ENCODE measurements at places on chromosomes 4 and X.

GRCh38 chr4:26912069-26912468 lies 51.4 kb downstream of the STIM2 start:
- no peak for DNase-seq

- DNase-seq, result no peak
Observed at GRCh38 chrX:122771933-122772332, 412.1 kb upstream of the GRIA3 start.

DNA sequence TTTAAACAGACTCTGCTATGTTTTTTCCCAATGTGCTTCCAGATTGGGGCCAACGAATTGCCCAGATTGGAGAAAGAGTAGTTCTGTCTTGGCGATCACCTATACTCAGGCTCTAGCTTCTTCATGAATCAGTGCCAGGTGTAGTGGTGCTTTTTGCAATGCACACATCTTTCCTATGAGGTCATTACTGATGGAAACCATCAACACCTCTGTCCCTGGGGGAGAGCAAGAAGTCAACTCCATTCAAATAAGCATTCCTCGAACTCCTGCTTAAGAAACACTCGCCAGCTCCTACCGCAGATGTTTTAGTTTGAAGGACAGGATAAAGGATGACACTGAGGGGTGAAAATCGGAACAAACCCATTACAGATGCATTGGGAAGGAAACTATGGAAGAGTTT lies 156.5 kb upstream of the DKK2 start:
- DNase-seq, result no peak

DNA sequence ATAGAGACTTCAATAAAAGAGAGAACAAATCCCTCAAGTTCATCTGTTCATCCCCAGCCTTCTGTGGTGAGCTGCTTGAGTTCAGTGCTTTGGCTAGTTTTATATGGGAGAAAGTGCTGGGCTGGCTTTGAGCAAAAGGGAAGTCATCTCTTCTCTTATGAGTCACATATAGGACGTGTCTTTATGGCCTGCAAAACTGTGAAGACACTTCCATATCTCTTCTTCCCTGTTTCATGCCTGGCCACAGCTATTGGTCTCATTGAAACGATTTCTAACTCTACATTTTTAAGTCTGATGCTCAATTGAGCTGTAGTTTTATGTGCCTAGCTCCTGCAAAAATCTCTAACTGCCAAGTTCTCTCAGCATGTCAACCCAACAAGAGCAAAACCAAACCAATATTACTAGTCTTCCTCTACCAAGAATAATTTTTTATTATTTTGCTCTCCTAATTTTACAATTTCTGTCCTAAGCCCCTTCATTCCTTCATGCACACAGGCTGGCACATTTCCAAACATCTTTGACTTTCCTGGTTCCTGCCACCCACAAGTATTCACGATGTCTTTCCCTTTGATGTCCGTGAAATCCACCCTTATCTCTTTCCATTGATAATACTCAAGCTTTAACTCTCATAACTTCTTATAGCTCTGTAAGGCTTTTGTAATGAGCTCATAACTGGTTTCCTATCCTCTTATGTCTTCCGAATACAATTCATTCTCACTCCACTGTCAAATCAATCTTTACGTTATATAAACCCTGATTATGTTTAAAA lies 165.3 kb downstream of the BTC start:
- DNase-seq, result no peak

DNA sequence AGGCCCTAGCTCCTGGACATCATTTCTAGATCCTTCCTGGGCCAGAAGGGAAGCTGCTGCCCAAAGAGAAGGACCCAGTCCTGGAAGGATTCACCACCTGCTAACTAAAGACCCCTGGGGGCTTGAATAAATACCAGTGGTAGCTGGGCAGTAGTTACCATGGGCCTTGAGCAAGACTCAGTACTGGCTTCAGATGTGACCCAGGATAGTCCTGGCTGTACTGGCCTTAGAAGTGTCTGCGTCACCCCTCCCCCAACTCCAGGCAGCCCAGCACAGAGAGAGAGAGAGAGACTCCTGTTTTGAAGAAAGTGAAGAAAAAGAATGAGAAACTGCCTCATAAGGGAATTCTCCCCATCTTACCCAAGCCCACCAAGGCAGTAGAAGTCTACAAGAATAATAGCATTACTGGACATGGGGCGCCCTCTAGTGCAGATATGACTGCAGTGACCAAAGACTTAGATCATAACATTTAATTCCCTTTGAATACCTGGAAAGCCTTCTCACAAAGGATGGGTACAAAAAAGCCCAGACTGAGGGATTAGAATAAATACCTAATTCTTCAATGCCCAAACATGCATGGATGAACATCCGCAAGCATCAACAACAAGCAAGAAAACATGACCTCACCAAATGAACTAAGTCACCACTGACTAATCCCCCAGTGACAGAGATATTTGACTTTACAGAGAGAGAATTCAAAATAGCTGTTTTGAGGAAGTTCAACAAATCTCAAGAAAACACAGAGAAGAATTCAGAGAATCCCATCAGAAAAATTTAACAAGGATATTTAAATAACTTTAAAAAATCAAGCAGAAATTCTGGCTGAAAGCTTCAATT lies 171.8 kb downstream of the HNRNPD start:
- DNase-seq, result no peak

DNA sequence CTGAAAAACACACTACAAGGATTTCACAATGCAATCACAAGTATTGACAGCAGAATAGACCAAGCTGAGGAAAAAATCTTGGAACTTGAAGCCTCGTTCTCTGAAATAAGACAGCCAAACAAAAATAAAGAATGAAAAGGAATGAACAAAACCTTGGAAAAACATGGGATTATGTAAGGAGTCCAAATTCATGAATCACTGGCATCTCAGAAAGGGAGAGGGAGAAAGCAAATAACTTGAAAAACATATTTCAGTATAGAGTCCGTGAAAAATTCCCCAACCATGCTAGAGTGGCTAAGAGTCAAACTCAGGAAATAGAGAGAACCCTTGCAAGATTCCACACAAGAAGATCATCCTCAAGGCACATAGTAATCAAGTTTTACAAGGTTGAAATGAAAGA lies 178.5 kb upstream of the CTSO start:
- DNase-seq, result no peak

DNA sequence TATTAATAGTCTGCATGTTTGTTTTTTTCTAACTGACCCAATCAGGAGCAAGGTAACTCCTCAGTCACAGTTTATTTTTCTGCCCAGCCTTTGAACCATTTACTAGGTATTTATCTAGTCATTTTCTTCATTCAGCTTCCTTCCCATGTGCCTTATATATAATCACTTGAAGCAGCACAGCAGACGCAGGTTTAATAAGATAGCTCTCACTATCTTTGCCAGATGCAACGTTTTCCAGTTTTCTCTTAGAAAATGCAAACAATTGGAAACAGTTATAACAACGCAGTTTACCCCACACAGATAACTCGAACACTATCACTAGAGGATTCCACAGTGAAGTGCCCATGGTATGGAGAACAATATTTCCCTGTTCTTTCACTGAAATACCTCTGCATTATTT lies 56.4 kb upstream of the NFKB1 start:
- no peak for DNase-seq

GRCh38 chrX:86047936-86048280 lies 550 bp upstream of the CHM start:
- DNase-seq, result no peak

DNA sequence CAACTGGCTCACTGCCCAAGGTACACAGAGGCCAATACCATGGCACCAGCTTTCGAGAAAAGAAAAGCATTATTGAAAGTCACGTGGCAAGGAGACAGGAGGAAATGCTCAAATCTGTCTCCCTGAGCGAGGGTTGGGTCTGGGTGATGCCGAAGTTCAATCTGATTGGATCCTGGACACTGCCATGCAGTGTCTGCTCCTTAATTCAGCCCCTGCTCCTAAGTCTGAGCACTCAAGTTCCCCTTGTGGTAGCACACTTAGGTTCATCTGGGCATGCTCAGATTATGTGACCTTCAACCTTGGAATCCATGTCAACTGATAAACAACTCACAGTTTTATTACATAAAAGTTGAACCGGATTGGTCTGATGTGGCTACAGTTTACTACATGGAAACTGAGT lies 512.6 kb upstream of the GALNT7 start:
- no peak for DNase-seq

- DNase-seq, result no peak
Observed at GRCh38 chr4:8548731-8549351, 31.4 kb upstream of the GPR78 start.

- no peak for DNase-seq
Observed at GRCh38 chrX:2717312-2717711, 26.2 kb downstream of the CD99 start.

- DNase-seq, result no peak
Observed at GRCh38 chr4:4712800-4713528, 146.5 kb upstream of the MSX1 start.

GRCh38 chr4:73816814-73817213 lies 19.7 kb upstream of the CXCL6 start:
- no peak for DNase-seq

- no peak for DNase-seq
Observed at GRCh38 chr4:87388901-87389300, 2.1 kb downstream of the HSD17B11 start.

GRCh38 chrX:88244066-88244465 lies 503.0 kb upstream of the CPXCR1 start:
- DNase-seq, result no peak

GRCh38 chr4:53490161-53490956 lies 100.9 kb downstream of the LNX1 start:
- no peak for DNase-seq

- DNase-seq, result no peak
Observed at GRCh38 chr4:112889199-112889598, 160.3 kb upstream of the ANK2 start.

DNA sequence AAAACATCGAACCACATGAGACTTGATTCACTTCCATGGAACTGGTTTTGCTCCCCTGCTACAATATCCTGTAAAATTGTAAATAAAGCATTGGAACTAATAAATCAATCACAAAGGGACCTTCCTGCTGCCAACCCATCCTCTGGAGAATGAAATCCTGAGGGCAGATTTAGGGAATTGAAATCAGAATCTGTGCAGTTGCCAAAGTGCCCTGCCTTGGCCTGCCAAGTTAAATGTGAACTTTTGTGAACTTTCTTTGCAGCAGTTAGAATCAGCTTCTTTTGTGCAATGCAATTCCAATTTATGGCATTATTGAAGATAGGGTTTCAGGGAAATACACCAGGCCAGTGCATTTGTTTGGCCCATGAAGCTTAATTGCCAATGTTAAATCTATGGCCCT lies 263.1 kb downstream of the PTTG2 start:
- no peak for DNase-seq

DNA sequence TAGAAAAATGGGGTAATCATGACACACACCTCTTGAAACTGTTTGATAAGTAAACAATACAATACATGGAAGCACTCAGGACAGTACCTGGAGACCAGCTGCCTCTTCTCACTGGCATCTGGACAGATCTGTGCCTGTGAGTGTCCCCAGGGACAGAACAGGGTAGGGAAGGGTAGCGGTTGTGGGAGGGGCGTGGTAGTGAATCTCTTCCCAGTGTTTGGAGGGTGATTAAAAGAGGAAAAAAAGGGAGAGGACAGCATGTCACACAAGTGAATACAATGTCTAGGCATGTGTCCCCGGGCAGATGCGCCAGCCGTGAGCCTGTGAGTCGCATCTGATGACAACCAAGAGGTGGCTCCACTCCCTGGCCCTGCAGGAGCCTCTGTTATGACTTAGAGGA lies 138.8 kb upstream of the MSX1 start:
- DNase-seq, result no peak

DNA sequence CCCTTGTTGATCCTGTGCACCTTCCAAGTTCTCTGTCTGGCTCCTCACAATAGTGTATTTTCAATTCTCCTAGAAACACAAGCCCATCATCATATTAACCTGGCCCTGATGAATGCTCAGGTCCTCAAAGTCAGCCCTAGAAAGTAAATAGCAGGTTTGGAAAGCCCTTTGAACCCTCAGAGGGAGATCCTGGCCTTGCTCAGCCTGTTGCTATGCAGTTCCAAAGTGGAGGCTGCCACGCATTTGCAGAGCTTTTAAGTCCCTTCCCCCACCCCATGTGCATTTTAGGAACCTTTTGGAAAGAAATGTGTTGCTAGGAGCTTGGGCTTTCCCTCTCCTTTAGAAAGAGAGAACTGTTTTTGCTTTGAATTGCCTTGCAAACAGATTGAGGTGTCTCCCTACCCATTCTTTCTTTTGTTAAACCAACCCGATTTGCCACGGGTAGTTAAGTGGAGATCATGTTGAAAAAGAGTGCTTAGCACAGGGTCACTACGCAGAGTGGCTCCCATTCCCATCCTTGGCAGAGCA lies 12.2 kb downstream of the MAMLD1 start:
- no peak for DNase-seq

DNA sequence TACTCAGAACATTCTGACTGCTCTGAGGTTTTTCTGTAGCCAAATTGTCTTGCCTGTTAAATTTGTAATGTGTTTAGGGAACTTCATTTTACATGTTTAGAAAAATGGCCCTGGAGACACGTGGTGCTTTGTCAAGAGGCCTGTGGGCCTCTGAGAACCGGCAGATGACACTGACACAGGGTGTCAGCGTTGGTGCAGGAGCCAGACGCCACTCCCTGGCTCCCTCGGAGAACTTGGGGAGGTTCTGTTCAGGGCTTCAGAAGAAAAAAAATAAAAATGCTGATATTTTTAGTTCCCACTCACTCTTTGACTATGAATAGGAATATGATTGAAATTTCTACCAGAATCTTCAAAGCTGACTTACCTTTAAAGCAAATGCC lies 190.9 kb upstream of the GATB start:
- DNase-seq, result no peak

- DNase-seq, result no peak
Observed at GRCh38 chr4:139458999-139459398, 5.1 kb downstream of the RAB33B start.

DNA sequence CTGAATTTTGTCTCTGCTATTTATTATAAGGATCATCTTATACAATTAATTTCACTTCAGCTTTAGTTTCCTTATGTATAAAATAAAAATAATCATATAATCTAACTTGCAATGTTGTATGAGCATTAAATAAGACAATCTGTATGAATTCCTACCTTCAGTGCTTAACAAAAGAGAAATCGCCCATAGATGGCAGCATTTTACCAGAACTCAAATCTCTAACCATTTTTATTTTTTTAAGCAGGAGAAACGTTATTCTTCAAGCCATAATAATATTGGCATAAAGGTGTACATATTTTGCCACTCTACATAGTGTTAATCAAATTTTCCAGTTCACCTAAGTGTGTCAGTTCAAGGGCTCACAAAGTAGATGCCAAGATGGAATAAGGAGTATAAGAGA lies 78.8 kb downstream of the TMEM47 start:
- DNase-seq, result no peak

- no peak for DNase-seq
Observed at GRCh38 chrX:5650904-5651303, 577.8 kb downstream of the NLGN4X start.

Data from NCI-H2107 (cell line).